NB4 (cell line): ENCODE measurements at places on chromosomes 2 and 18.

GRCh38 chr2:111671426-111672150 is 212.4 kb downstream of the ANAPC1 start:
- no peak for DNase-seq

DNA sequence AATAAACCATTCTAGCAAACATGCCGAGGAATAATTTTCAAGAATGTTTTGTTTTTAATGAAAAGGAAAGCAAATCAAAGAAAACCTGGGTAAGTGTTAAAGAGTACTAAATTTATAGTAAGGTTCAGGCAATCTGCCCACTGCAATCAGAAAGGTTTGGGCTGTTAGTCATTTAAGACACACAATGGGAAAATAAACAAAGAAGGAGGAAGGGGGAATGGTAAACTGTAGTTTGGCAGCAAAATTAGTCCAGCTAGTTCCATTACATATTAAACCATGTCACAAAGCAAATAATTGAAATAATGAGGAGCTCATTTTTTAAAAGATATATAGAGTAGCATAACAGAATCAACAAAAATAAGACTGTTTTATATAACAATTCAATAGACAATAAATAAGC is 87.5 kb upstream of the COPS8 start:
- DNase-seq: no peak

- DNase-seq: no peak
These were observed 75.0 kb downstream of the TPO start for GRCh38 chr2:1488181-1488671.

DNA sequence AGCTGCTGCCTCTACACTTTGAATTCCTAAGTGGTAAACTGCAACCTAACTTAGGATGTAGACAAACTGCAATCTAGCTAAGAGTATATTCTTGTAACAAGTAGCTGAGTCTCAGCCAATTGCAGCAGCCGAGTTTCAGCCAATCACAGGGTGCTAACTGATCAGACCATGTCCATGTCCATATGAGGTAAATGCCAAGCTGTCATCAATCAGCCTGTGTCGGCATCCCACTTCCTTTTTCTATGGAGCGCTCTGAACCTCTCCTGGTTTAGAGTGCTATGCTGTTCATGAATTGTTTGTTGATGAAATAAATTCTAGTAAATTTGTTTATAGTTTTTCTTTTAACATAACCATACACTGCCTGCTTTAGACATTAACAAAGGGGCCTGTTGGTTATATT is 408.8 kb downstream of the NBAS start:
- peak; percentile 14 for DNase-seq

DNA sequence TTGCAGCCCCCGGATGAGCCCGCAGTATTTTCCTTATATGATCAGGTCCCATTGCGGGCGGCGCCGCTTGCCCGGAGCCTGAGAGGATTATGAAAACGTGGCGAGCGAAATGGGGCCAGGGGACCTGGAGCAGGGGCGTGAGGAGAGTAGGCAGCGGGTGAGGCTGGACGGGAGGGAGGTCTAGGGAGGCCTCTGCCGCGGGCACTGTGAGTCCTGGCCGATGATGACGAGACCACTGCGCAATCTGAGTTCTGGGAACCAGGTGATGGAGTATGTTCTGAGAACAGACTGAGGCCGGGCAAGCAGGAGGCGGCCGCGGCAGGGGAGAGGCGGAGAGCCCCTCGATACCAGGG is 790 bp upstream of the ACAA2 start:
- peak; percentile 65 for DNase-seq

- peak; percentile 25 for DNase-seq
These were observed 79.6 kb downstream of the SUMO1 start for GRCh38 chr2:202158796-202159195.

DNA sequence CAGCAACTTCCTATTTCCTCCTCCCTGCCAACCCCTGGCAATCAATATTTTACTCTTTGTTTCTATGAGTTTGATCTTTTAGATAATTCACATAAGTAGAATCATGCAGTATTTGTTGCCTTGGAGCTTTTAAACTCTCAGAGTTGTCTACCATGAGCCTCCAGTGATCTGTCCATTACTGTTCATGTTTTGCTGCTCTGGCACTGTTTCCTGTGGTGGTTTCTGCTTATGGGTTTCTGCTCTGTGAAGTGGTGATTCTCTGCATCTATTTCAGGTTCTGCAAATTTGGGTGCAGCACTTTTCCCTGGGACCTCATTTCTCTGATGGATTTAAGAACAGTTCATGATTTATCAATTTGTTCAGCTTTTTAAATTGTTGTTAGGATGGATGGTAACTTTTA is 908.1 kb upstream of the FANCL start:
- DNase-seq: no peak

DNA sequence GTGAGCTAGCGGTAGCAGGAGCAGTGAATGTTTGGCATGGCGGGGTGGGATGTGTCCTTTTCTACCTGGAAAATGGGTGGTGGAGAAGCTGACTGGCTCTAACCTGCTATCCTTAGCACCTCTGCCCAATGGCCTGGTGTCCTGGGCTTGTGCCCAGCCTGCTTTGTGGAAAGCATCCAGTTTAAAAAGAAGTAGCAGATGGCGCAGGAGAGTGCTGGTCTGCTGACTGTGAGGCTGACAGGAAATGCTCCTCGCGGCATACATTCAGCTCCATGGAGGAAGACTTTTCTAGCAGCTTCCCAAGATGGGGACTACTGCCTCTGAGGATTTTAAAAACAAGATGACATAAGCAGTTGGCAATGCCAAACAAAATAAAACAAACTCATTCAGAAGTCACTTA is 56.2 kb upstream of the LYPD6B start:
- DNase-seq: no peak

GRCh38 chr2:137210039-137210438 is 444.7 kb downstream of the THSD7B start:
- DNase-seq: no peak

- DNase-seq: no peak
These were observed 520.1 kb downstream of the LRP1B start for GRCh38 chr2:141610564-141611175.

DNA sequence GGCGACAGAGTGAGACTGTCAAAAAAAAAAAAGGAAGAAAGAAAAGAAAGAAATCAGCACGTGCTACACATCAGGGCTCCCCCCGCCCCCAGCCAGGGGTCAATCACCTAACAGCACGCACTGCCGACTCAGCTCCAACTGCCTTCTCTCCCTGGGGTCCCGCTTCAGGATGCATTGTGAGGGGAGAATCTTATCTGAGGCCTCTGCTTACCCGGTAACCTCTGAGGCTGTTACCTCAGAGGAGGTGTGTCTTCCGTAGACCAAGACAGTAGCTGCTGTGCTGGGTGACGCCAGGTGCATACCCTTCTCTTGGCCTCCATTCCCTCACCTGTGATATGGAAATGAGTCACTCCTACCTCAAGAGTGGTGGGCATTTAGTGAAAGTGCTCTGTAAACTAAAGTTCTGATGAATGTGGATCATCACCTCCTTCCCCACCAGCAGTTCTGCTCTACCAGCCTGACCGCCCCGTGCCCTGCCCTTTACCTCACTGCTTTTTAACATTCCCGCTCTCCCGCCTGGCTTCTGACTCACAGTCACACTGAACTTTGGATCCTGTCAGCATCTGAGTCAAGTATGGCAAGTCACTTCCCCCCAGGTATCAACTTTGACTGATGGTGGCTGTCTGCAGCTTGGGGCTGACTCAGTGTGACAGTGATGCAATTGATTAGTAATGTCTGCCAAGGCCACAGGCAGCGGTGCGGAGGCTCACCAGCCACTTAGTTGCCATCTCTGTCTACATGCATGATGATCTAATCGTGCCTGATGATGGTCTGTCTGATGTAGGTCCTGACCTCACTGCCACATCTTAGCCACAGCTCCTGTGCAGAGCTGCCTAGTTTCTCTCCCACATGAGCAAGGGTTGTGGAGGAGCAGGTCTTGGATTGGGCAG is 20.1 kb downstream of the ARID5A start:
- peak; percentile 60 for DNase-seq

GRCh38 chr18:48600456-48601090 is 61.7 kb downstream of the CTIF start:
- no peak for DNase-seq

GRCh38 chr2:73307720-73308119 is 14.4 kb upstream of the EGR4 start:
- no peak for DNase-seq

DNA sequence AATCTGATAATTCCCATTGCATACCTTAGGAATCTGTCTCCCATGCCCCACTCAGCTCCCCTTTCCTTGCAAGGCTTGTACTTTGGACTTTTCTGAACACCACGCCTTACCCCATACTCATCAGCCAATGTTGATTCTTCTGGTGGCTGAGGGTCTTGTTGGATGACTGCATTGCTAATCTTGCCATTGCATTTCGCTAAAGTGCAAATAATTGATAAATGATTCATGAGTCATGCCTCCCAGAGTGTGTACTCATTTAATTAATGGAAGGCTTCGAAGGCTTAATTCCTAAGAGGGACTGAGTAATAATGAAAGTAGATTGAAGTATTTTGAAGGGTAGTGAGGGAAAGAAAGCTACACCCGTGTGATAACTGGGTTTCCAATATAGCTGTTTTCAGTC is 28.0 kb upstream of the PPP1R1C start:
- no peak for DNase-seq

- peak; percentile 70 for DNase-seq
These were observed 162.3 kb upstream of the ZEB2 start for GRCh38 chr2:144682248-144682647.

- DNase-seq: no peak
These were observed 803.6 kb upstream of the FANCL start for GRCh38 chr2:59044736-59045135.

DNA sequence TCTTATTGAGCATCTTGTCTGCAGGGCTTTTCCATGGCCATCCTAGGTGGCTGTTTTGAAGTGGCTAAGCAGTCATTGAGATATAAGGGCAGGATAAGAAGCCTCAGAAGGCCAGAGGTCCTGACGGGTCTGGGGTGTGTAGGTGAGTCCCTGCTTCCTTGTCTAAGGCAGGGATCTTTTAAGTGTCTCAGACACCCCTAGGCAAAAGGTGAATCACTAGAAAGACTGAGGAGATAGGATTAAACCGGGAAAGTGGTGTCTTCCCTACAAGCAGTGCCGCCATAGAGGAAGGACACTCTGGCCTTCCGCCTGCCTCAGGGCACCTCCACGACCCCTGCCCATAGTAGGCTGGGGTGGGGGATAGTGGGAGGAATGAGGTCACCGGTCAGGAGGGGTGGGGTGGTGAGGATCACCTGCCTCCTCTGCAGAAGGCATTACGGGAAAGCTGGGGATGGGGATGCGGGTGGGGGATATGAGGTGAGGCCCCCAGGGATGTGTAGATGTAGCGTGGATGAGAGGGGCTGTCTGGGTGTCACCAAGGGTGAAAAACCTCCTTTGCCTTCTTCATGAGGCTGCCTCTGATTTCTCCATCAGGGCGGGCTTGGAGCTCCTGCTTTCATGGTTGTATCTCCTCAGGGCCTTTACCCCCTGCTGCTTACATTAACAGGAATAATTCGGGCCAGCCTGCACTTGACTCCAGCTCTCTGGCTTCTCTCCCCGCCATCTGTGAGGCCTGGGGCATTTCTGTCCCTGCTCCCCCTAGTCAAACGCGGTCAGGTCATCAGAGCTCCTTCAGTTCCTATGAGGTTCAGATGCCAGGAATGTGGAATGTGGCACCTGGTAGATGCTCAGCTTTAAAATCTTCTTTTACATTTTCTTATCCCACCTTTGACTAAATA is 244.0 kb downstream of the DYSF start:
- no peak for DNase-seq

DNA sequence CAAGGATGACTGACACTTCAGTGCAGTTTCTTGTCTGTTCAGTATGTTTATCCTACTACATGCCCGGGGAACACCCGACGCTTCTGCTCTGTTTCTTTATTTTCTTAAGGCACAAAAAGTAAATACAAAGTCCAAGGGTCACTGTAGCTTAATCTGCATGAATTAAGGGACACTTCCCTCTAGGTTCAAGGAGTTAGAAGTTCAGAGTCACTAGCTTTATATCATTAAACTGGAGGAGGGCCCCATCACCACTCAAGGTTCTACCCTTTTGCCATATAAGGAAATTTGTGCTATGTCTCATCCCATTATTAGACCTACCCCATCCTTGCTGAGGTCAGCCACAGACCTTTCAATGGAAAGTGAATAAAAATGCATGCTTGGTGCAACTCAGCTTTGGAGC is 27.6 kb upstream of the RMDN2 start:
- DNase-seq: no peak

DNA sequence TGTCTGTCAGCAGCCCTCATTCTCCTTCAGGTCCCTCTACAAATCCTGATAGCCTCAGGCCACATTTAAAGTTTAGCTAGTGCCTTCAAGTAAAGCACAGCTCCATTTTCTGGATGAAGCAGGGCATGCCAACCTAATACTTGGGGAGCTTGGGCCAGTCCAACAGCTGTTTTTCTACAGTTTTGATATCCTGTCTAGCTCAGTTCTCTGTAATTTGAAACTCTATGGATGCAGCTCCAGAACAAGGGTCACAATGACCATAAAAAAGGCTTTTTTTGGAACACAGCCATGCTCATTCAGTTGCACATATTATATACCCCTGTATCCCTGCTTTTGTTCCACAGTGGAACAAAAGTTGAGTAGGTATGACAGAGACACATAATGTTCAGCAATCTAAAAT is 373.5 kb downstream of the SUCLG1 start:
- DNase-seq: no peak

DNA sequence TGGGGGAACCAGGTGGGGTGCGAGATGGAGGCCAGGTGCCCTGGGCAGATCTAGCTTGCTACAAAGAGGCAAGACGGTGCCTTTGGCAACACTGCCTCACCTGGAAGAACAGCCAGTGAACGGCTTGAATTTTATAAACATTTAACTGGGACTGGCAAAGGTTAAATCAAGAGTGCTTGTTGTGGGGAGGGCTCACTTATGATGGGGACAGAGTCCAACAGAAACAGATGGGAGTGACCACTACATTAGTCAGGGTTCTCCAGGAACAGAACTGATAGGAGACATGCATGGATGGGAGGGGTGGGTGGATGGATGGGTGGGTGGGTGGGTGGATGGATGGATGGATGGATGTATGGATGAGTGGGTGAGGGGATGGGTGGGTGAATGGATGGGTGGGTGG is 19.2 kb downstream of the ODC1 start:
- DNase-seq: no peak

DNA sequence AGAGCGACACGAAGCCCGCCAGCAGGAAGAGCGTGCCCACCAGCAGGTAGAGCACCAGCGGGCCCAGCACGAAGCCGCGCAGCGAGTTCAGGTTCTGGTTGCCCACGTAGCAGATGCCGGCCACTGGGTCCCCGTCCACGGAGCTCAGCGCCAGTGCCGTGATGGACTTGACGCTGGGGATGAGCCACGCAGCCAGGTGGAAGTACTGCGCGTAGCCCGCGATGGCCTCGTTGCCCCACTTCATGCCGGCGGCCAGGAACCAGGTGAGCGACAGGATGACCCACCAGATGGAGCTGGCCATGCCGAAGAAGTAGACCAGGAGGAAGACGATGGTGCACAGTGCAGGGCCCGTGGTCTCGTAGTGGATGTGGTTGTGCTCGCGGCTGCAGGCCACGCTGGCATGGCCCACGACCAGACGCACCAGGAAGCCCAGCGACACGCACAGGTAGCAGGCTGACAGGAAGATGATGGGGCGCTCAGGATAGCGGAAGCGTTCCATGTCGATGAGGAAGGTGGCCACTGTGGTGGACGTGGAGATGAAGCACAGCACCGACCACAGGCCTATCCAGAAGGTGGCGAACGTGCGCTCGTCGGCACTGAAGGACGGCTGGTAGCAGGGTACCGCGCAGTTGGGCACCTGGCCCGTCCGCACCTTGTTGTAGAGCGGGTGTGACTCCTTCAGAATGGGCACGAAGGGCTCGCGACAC is 2.1 kb downstream of the FZD5 start:
- DNase-seq: no peak
